ENCODE measurements at places on chromosomes 3 and 15. TPM values are rescaled to one million over a fixed set of nuclear protein-coding genes. Genes with fewer than 3 reads are reported as not detected.

DNA sequence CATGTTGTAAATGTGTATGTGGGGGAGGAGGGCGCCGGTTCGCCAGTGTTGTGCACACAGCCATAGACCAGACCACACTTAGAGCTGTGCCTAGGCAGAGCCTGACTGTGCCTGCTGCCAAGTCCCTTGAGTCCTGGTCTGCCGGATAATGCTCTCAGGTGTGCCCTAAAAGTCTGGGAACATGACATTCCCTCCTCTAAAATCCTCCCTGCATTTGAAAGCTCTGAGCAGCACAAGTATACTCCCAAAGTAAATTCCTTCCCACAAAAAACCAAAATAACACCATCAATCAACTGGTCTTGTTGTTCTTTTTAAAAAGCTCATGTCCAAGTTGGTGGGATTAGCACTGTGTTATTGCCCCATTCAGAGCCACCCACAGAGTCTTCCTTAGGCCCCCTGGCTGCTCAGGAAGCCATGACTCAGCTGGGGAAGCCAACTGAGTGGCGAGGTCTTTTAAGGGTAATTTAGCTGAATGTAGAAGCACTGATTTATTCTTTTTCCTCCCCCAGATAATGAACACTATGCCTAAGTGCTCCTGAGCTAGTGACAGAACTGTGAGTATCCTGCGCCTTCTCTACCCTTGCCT, 147.8 kb upstream of the MCTP2 start:
- DNase-seq, result no peak

- no peak for DNase-seq
These were observed 21.9 kb downstream of the IL20RB start for GRCh38 chr3:136979684-136980083.

DNA sequence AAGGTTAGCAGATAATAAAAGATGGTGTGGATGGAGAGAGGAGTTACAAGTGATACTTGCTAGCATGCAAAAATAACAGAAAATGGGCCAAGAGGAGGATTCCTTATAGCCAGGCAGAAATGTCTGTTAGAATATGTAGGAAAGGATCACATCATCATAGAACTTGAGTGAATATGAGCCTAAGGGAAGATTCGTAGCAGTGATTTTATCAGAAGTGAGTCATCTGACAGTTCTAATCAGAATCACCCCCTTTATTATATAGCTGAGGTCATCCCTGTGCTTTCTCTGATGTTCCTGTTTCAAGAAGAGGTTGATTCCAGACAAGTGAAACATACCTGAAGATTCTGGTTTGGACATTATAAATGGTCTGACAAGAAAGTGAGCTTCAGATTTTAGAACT, 22.9 kb downstream of the EXOG start:
- DNase-seq, result no peak

DNA sequence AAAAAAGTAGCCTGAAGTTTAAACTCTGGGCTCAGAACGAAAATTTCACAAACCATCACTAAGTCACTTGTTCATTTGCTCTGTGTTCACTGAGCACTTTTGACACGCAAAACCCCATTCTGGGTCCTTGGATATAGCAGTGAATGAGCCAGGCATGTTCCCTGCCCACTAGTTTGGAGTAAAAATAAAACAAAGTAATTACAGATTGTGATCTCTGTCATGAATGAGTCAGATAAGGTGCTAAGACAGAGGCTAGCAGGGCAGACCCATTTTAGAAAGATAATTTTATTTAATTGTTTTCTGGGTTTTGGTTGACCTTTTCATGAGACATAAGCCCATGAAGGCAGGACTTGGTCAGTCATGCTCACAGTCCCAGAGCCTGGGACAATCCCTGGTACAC, 84.1 kb upstream of the ARHGEF3 start:
- DNase-seq, result no peak

- no peak for DNase-seq
These were observed 43.9 kb downstream of the P3H2 start for GRCh38 chr3:190076601-190077394.

- DNase-seq, result no peak
These were observed 229.5 kb downstream of the NR1D2 start for GRCh38 chr3:24174614-24175013.

DNA sequence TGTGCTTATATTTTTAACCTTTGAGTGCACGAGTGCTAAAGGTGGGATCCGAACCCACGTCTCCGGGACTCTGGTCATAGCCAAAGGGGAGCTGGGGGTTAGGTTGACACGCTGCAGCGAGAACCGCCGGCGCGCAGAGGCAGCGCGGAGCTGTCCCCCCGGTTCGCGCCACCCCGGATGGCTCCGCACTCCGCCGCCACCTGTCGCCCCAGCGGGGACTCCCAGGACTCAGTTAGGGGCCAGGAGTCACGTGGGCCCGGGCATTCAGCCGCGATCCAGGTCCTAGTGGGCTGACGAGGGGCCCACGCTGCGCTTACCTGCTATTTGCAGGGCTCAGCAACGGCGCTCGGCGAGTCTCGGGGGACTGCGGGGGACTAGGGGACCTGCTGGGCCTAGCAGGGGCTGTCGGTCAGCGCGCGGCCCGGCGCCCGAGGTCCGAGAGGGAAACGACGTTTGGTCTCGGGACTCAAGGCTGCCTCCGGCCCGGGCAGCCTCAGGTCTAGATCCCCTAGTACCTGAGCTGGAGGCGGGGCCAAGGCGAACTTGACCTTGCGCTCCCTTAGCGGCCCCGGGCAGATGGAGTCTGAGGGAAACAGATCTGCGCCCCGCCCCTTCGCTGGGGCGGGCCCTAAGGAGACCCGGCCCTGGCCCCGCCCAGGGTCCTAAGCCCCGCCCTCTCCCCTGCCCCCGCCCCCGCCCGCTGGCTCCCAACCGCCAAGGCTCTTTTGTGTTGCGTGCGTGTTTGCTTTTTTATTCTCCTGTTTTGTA, at the start of gene NMNAT3:
TSS of gene NMNAT3 (minus strand) at position 585 of the 768 bp plus-strand sequence. CDS start 50,248 bp downstream, outside the sequence.
- peak; percentile 91 for DNase-seq

GRCh38 chr3:112767177-112767576, 79.5 kb downstream of the CD200R1L start:
- no peak for DNase-seq

DNA sequence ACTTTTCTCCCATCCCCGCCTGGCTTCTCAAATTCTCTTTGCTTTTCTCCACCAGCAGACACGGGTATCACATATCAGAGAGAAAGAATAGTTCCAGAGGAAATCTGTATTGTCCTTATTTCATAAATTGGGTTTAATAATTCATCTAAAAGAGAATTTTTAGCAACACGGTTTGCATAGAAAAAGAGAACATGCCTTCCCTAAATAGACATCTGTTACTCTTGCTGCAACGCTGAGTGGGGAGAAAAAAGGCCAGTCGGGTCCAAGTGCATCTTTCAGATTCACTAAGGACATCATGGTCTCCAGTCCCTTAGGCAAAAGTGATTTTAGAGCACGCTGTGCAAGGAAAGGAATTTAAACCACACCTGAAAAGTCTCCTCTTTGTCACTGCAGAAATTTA, 201.3 kb downstream of the ABHD5 start:
- DNase-seq, result no peak

DNA sequence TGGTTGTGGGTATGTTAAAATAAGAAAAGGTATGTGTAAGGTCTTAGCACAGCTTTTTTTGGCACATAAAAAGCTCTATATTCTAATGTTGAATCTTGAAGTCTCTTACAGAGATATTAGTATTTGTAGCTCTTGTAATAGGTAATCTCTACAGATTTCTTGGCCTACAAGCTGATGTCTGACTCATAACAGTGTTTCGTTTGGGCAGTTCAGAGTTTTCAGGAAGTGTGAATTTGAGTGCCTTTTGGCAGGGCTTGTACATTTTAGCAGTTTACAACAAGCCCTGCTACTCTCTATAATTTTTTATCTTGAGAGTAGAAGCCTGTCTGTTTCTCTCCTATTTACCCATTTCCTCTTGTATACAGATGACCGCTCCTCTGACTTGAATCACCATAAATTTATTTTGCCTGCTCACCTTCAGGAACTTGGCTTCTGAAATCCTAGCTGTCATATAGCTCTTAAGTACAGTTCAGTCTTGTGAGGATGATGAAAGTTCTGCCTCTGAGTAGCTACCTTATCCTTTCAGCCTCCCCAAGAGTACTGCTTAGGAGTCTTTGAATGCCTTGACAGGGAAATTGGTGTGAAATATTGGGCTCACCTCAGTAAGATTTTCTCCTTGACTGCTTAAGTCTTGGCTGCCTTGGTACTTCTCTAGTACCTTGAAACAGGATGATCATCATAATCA, 419.9 kb upstream of the RARB start:
- no peak for DNase-seq

Gene CAMP
- total RNA-seq, result 2.6 TPM

Gene GOLGA8G
- not detected for total RNA-seq

Gene C2CD4B
- total RNA-seq, result 4.1 TPM

Gene GOLGA8R
- total RNA-seq, result 5.2 TPM

Gene XIRP1
- total RNA-seq, result 242 TPM

Gene MAP1A
- 24.5 TPM for total RNA-seq

Gene TM6SF1
- total RNA-seq, result 33.0 TPM

Gene GOLGA6B
- not detected for total RNA-seq

Gene HYAL1
- total RNA-seq, result 26.6 TPM

Gene SLC38A3
- 7.7 TPM for total RNA-seq

Gene CCK
- not detected for total RNA-seq
